ENCODE measurements at places on chromosomes 5 and 9.

DNA sequence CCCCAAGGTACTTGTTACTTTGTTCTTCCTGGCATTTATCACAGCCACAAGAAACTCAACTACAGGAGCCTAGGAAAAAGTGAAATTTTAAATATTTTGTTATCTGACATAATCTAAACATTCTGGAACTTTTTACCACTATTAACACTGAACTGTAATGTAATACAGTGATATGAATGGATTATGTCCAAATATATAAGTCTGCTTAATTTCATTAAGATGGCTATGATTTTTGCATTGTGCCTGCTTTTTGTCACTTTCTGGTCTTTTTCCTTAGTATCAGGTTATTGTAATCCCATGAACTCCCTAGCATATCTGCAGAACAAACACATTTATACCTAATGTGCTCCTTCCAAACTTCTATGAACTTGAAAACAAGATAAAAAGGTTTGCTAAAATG, 35.8 kb downstream of the PJA2 start:
- DNase-seq, result no peak

DNA sequence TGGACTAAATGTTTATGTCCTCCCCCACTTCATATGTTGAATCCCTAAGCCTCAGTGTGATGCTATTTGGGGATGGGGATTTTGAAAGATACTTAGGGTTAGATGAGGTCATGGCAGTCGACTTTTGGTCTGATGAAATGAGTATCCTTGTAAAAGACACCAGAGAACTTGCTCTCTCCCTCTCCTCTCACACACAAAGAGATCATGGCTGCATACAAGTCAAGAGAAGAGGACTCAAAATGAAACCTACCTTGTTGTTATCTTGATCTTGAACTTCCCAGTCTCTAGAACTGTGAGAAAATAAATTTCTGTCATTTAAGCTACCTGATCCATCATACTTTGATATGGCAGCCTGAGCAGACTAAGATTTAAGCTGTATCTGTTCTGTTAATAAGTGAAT, 144.0 kb upstream of the HAPLN1 start:
- no peak for DNase-seq

DNA sequence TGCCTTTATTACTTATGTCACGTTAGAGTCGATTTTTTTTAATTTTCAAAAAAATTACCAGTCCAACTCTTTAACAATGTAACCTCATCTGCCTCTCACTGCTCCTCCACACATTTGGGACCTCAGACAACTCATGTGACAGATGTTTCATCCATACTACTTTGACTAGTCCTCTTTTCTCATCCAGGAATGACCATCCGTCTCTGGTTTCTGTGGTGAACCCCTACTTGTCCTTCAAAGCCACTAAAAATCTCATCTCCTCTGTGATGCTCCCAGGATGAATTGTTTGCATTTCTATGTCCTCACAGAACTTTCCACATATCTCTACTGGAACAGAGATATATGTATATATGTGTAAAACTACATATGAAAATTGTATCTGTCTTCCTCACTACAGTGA, 149.8 kb upstream of the ZNF462 start:
- no peak for DNase-seq

- DNase-seq, result no peak
Observed at GRCh38 chr9:77832639-77833038, 184.5 kb upstream of the GNA14 start.

- no peak for DNase-seq
Observed at GRCh38 chr9:71985297-71985911, 74.0 kb downstream of the C9orf85 start.

- DNase-seq, result peak; percentile 55
Observed at GRCh38 chr5:96660971-96661854, 963 bp upstream of the CAST start.

- peak; percentile 77 for DNase-seq
Observed at GRCh38 chr9:91117959-91118703, 243.6 kb downstream of the AUH start.

DNA sequence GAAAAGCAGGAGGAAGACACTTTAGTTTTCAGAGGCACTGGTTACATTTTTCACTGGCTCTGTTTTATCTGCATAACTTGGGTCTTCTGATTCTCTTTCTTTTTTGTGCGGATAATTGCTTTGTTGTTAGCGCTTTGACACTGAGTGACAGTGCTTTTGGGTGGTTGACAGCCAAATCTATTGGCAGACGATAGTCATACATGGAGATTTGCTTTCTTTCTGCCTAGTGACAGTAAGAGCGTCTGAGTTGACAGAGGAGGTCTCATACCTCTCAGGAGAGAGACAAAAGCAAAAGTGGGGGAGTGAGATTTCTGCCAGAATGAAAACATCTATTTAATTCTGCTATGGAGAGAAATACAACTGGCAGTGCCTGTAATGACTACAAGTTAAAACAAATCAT, 2278.0 kb upstream of the WWC1 start:
- no peak for DNase-seq

DNA sequence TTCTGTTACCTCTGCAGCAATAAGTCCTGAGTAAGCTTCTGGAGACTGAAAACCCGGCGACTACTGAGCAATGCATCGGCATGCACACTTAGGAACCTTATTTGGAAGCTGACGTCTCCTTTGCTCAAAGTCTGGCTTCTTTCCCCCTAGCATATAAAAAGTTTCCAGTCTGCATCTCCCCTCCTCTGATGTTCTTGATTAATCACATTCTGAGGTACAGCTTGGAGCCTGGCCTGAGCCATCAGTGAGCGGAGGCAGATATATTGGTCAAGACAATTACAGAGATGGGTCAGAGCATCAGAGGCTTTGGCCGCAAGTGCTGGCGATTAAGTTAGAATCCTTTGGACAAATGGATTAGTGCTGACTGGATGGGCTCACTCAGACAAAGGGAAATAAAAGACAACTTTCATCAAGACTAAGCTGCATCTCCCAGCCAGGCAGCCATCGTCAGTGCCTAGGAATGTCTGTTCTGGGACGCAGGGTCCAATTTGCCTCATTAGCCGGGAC, 140.7 kb downstream of the MTX3 start:
- peak; percentile 53 for DNase-seq

- DNase-seq, result peak; percentile 39
Observed at GRCh38 chr9:136354592-136355085, 8.9 kb downstream of the DNLZ start.

- no peak for DNase-seq
Observed at GRCh38 chr5:148739023-148739422, 84.7 kb upstream of the HTR4 start.

DNA sequence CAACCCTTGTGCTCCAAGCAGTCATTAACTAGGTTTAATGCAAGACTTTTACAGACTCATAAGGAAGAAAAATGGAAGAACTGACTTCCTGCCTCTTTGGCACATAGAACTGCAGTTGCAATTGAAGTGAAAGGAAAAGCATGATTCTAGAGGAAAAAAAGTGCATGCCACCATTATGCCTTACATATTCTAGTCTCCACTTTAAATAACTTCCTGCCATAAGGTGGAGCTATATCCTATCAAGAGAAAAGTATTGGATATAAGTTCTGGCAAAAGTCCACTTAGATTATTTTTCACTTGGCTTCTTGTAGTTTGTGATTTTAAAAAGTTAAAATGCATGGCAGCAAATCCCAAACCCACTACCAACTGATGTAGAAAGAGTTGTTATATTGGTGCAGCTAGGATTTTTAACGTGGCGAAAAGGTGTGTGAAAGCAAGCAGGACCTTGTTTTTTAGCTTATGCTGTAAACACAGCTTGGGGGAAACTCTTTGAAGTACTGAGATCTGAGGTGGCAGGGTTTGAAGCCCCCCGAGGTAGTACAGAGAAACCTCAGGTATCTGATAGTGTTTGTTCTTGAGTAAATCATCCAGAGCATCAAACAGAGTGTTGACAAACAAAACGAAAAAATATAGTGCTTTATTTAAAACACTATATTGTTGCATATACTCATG, 117.9 kb downstream of the ANXA1 start:
- peak; percentile 34 for DNase-seq

DNA sequence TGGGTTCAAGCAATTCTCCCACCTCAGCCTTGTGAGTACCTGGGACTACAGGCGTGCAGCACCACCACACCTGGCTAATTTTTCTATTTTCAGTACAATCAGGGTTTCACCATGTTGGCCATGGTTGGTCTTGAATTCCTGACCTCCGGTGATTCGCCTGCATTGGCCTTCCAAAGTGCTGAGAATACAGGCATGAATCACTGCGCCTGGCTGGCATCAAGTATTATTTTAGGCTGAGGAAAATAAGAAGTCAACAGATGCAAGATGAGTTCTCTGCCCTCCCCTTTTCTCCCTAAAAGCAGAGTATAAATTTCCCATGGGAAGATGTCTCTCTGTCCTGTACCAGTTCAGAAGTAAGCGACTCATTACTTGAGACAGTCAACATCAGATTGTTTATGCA, 71.5 kb downstream of the ELAVL2 start:
- DNase-seq, result peak; percentile 30

DNA sequence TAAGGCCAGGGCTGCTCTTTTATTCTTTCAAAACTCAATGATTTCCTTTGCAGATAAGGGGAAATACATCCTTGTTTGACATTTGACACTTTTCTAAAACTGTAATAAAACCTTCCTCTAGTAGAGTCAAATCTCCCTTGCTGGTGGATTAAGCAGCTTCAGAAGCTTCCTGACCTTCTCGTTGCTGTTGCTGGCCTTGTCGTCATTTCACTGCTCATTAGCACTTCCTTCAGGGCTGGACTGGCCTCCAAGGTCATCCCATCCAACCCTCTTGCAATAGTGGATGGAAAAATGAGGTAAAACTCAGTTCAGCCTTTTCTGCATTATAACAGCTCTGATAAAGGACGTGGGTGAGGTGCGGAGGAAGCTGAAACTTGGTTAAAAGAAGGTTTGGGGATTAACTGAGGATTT, 1.1 kb upstream of the ADAMTSL1 start:
- no peak for DNase-seq

DNA sequence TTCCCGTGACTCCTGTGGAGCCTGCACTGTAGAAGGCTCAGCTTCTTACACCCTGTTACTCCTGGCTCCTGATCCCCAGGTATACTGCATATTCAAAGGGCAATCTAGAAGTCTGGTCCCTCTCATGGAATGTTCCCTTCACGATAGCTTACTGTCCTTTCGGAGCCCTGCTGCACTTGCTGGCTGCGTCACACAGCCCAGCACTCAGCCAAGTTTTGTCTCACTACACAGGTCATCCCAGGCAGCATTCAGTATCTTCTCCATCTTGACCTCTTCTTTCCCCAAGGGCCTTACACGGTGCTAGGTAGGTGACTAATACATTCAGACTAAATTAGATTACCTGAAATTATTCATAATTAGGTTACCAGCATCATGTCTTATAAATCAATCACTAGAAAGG, 123.7 kb downstream of the WDR41 start:
- DNase-seq, result no peak

DNA sequence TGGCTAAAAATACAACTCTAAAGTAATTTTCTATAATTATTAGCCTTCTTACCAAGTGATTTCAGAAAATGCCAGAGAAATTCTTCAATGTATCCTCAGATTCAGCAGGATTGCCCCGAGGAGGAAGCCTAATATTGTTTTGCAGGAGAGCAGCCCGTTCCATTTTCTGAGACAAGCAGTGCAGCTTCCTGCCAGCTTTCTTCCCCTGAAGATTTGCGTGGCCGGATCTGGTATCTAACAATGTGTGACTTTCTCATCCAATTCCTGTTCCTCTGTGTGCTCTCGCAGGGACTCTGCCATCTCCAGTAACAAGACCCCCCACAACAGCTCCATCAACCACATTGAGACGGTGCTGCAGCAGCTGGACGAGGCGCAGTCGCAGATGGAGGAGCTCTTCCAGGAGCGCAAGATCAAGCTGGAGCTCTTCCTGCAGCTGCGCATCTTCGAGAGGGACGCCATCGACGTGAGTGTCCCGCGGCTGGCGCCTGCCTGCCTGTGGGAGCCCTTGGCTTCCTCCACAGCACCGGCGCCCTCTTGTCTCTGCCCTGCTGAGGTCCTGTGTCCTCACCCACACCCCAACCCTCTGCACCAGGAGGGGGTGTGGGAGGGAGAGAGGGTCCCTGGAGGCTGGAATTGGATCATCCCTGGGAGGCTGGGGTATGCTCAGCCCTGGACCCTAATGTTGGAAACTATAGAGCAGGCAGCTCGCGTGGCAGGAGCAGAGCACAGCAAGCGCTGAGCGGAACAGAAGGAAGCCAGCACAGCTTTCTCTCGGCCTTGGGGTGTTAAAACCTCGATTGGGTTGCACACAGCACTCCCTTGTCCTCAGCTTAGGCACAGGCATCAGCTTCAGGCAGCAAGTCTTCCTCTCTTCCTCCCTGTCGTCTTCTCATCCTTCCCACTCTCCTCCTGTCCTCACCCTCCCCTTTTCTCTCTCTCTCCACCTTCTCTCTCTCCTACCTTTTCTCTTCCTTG, 216.2 kb downstream of the TRIO start:
- no peak for DNase-seq

GRCh38 chr5:149757956-149758355, 27.8 kb downstream of the PPARGC1B start:
- DNase-seq, result no peak

- peak; percentile 20 for DNase-seq
Observed at GRCh38 chr5:56574778-56575177, 240.6 kb upstream of the MAP3K1 start.

- DNase-seq, result peak; percentile 86
Observed at GRCh38 chr9:20315677-20316076, 306.6 kb downstream of the MLLT3 start.

GRCh38 chr5:88661806-88662207, 221.2 kb downstream of the MEF2C start:
- no peak for DNase-seq

DNA sequence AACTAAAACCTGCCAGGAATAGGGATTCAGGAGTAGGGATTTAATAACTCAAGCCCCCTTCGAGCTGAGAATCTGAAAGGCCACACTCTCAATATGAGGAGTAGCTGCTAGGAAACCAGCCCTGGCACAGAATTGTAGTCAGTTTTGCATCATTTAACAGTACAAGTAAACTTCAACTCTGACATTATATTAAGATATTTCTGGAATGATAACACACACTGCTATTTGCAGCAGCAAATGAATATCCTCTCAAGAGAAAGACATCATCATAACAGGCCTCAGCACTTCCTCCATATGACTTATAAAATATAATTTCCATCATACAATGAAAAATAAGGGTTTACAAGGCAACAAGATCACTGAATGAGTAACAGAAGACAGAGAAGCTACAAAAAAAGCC, 138.2 kb upstream of the RFX3 start:
- DNase-seq, result peak; percentile 17

DNA sequence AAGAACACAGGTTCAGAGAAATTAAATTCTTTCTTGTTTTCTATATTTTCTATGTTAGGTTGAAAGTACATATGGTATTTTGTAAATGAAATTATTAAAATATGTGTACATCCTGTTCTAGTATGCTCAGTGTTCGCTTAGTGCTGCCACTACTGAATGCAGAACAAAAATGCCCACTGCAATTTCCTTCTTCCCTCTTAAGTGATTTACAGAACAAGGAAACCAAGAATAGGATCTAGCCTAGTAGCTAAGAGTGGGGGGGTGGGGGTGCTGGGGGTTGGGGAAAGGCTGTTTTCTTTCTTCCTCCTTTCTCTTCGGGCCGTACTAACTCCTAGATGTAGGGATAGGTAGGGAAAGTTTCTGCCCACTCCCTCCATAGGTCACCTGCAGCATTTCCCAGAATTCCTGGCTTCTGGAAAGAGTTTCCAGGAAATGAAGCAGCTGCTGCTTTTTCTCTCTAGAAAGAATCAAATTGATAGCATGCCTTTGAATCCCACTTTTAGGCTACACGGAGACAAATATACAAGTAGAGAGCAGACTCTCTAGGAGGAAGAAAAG, 15.7 kb downstream of the SPATA9 start:
- DNase-seq, result no peak
